ENCODE measurements at places on chromosomes 7 and 10. TPM values are rescaled to one million over a fixed set of nuclear protein-coding genes. Genes with fewer than 3 reads are reported as not detected.

GRCh38 chr10:130485236-130485957, 349.2 kb downstream of the GLRX3 start:
- H3K4me3 ChIP-seq = no peak overlapping the region
- no peaks in the 10 kb centered on the region for H3K4me1 ChIP-seq
- no peak for DNase-seq

Gene TMEM229A
- 0.92 TPM for total RNA-seq

Gene TET1
- total RNA-seq = 5.1 TPM

GRCh38 chr7:4748231-4748681, 27.2 kb upstream of the AP5Z1 start:
- no peak overlapping the region for H3K27ac ChIP-seq
- no peak overlapping the region for H3K4me3 ChIP-seq
- no peak for DNase-seq

GRCh38 chr7:76252021-76252420, 50.3 kb downstream of the SRRM3 start:
- H3K27ac ChIP-seq = no peak overlapping the region
- no peaks in the 10 kb centered on the region for H3K36me3 ChIP-seq
- H3K27me3 ChIP-seq = no peaks in the 10 kb centered on the region
- no peak for DNase-seq
- no peaks in the 10 kb centered on the region for H3K4me1 ChIP-seq
- H3K4me3 ChIP-seq = no peak overlapping the region

Gene MUC3A
- 0.36 TPM for total RNA-seq

Gene PPP1R17
- total RNA-seq = not detected

Gene ARMC3
- total RNA-seq = 3.2 TPM

DNA sequence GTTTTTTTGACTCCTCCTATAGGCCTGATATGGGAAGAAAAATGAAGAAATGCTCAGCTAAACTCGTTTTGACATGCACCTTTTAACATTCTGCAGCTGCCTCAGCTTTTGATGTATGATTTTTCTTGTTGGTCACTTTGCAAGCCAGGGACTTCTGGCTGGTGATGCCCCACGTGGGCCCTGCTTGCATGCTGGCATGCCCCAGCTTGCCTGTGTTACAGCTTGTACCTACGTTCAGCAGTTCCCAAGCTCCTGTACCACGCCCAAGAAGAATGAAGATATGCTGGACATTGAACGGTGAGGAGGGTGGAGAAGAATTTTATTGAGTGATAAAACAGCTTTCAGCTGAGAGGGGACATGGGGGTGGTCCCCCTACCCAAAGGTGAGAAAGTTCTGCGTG, 245.6 kb upstream of the FZD8 start:
- H3K4me3 ChIP-seq = no peak overlapping the region
- DNase-seq = no peak
- H3K27ac ChIP-seq = no peak overlapping the region
- H3K4me1 ChIP-seq = no peaks in the 10 kb centered on the region
- no peaks in the 10 kb centered on the region for H3K27me3 ChIP-seq

Gene PAPSS2
- total RNA-seq = 33.2 TPM

Gene TACC2
- 7.2 TPM for total RNA-seq

DNA sequence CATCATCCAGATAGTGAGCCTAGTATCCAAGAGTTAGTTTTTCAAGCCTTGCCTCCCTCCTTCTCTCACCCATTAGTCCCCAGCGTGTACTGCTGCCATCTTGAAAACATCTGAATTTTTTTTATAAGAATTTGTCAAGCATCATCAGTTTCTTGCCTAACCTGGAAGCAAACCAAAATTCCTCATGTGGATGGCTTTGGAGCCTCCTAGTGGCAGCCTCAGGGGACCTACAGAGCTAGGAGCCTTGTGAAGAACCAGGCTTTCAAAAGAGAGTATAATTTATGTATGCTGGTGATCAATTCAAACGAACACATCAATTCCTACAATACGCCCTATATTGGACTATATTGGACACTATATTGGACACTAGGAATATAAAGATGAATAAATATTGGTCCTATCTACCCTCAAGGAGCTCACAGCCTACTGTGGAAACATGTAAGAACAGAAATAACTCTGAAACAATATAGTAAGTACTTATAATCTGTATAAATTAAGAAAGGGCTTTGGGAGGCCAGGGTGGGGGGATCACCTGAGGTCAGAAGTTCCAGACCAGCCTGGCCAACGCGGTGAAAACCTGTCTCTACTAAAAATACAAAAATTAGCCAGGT, 63.4 kb downstream of the HPSE2 start:
- DNase-seq = no peak
- no peaks in the 10 kb centered on the region for H3K27me3 ChIP-seq
- H3K27ac ChIP-seq = no peak overlapping the region
- no peaks in the 10 kb centered on the region for H3K4me1 ChIP-seq
- H3K36me3 ChIP-seq = no peaks in the 10 kb centered on the region
- H3K4me3 ChIP-seq = no peak overlapping the region

All from ovary (tissue), 10 donors.